Hepatocyte (in vitro differentiated cells): ENCODE measurements at places on chromosomes 5 and 9.
A peak's percentile ranks its signal among the peaks of the same experiment; 100 is the strongest.

DNA sequence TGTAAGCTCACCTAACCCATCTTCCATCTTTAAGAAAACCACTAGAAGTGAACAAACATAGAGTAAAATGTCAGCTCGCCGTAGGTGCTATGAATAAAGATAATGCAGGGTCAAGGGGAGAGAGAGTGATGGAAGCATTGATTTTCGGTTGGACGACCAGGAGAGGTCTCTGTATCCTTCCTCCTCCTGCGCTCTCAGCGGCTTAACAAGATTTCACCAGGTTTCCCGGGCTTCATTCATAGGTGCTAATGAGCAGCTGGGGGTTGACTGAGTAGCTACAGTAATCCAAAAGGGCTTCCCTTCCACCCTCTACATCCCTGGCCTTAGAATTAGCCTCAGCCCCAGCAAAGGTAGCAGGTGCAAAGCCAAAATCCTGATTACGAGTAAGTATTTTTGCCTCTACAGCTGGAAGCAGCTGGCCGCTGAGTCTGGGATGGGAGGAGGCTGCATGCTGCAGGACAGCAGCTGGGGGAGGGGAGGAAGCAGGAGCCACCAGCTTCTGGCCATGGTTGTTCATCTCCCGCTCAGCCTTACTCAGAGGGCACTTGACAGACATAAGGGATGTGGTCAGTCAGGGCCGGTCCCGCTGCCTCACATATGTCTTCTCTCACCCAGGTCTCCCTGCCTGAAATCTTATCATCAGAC, 112.0 kb upstream of the IL12B start:
- peak; percentile 12 for DNase-seq

GRCh38 chr5:56686337-56687195, 128.8 kb upstream of the MAP3K1 start:
- no peak for DNase-seq

- no peak for DNase-seq
These were observed 402.1 kb downstream of the DIRAS2 start for GRCh38 chr9:90240541-90240940.

DNA sequence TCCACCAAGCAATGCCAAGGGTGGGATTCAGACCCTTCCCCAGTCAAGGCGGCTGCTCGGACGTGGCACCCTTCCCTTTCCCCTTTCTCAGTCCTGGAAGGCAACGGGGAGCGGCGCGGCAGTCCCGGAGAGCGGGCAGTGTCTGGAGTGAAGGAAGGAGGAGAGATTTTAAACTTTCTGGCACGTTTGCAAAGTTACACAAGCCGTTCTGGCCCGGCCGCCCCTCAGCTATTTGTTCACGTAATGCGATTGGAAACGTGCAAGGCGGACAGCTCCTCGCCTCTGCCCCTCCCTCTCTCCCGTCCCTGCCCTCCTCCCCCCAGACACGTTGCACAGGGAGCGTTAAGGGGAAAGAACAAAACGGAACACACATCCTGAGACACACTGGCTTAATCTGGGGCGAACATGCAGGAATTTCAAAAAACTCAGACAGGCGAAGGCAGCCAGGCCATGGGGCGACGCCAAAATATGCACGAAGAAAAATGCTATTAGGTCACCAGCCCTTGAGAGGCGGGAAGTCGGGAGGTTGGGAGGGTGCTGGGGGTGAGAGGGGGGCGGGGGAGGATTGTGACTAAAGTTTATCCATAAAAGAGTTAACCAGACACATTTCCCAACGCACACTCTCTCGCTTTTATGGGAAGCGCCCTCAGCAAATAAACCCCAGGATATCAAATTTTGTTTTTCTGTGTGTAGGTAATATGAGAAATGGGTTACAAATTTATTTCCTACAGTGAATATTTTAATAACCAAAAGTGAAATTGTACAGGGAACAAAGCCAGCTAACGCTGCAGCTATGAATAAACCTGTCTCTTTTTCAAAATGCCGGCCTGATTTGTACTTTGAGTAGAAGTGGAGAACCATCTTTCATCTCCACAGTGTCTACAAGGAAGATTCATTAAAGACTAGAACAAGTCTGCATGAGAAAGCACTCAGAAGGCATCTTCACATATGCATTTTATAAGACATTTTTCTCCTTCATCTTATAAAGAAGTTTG, at the start of gene LOX:
LOX (minus strand) TSS at position 144 of the 995 bp plus-strand sequence. CDS start 274 bp downstream, outside the sequence.
- peak; percentile 87 for DNase-seq

DNA sequence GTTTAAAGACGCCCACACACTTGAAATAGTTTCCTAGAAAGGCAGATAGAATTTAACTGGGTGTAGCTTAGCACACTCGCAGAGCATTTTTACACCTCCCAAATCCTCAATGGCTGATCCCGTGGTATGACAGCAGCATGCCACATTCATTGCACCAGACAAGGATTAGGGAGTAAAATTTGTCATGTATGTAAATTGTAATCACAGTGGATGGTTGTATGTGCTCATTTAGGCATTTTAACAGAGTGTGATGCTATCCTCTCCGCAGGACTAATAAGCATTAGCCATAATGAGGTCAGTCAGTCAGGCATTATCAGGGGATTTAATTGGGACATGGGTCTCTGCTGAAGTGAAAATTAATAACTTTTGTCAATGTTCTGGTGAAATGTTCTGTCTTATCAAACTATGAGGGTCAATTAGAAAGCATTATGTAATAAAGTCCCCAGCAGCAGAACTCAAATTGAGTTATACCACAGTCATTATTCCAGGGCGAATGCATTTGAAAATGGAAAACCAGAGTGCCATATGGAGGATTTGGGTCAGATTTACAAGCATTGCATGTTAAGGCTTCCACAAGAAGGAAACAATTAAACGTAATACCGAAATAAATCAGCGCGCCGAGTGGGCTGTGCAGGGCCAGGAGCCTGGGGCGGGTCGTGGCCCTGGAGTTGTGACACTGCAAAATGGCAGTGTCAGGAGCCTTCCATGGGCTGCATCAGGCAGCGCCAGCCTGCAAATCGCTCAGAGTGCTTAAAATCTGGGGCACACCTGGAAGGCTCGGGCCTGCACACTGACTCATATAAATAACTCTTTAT, 602.2 kb downstream of the BNC2 start:
- DNase-seq, result no peak

GRCh38 chr5:29296548-29296947, 1896.9 kb upstream of the CDH6 start:
- DNase-seq, result peak; percentile 4

GRCh38 chr5:126486332-126486731, 63.1 kb downstream of the GRAMD2B start:
- DNase-seq, result no peak

- no peak for DNase-seq
These were observed 121.6 kb downstream of the MEF2C start for GRCh38 chr5:88761269-88761850.
